Effector memory CD4-positive, alpha-beta T cell (primary cell): ENCODE measurements at places on chromosomes 7 and 10.
A peak's percentile ranks its signal among the peaks of the same experiment; 100 is the strongest.

GRCh38 chr7:23332193-23332592 lies 33.1 kb downstream of the MALSU1 start:
- H3K27ac ChIP-seq = no peak overlapping the region
- H3K27me3 ChIP-seq = no peaks in the 10 kb centered on the region
- no peak for DNase-seq
- no peak overlapping the region for H3K4me3 ChIP-seq
- no peaks in the 10 kb centered on the region for H3K4me1 ChIP-seq
- H3K36me3 ChIP-seq = no peaks in the 10 kb centered on the region

DNA sequence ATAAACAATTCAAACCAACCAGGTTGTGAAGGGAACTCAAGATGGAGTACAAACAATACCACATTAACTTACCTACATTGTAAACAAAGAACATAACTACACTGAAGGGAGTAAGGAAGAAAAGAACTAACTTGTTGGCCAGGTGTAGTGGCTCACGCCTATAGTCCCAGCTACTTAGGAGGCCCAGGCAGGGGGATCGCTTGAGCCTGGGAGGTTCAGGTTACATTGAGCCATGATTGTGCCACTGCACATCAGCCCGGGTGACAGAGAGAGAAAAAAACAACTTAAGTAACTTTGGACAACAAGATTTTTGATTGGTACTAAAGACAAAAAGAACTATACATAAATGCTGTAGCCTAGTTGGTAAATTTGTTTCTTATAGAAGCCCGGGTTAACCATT lies 68.8 kb downstream of the TRIL start:
- H3K36me3 ChIP-seq = no peaks in the 10 kb centered on the region
- H3K4me3 ChIP-seq = no peak overlapping the region
- H3K27ac ChIP-seq = no peak overlapping the region
- no peak for DNase-seq

- no peaks in the 10 kb centered on the region for H3K4me1 ChIP-seq
- no peaks in the 10 kb centered on the region for H3K27me3 ChIP-seq
- no peak overlapping the region for H3K4me3 ChIP-seq
- H3K27ac ChIP-seq = no peak overlapping the region
These were observed 791.4 kb downstream of the PCDH15 start for GRCh38 chr10:54009672-54010071.

GRCh38 chr7:29432721-29433120 lies 130.9 kb upstream of the PRR15 start:
- H3K27me3 ChIP-seq = no peaks in the 10 kb centered on the region
- no peak overlapping the region for H3K4me3 ChIP-seq
- no peak for DNase-seq
- no peaks in the 10 kb centered on the region for H3K4me1 ChIP-seq
- H3K27ac ChIP-seq = no peak overlapping the region
- no peaks in the 10 kb centered on the region for H3K36me3 ChIP-seq

DNA sequence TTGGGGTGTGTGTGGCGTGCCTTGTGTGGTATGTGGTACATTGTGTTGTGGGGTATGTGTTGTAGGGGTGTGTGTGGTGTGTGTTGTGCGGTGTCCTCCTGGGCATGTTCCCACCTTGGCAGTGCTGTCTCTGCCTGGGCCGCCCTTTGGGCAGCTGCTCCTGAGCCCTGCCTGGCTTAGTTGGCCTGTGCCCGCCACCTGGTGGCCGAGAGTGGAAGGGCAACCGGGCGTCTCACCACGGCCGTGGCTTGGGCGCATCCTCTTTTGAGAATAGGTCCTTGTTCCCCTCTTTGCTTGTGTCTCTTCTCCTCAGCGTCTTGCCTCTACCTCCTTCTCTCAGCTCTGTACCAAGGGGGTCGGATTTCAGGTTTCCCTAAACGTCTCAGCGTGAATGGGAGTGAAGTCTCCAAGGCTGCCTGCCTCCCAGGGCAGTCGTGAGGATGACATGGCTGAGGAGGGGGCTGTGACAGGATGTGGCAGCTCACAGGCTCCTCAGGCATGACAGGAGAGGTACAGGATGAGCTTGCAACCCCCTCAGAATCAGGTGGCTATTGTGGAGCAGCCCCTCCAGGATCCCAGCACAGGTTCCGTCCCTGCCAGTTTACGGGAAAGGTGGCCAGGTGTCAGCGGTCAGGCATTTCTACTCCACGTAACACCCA lies 98.4 kb upstream of the PODXL start:
- H3K4me3 ChIP-seq = no peak overlapping the region
- no peaks in the 10 kb centered on the region for H3K36me3 ChIP-seq
- peak; percentile 58 for DNase-seq
- H3K4me1 ChIP-seq = no peaks in the 10 kb centered on the region
- H3K27ac ChIP-seq = no peak overlapping the region

GRCh38 chr10:44393834-44394547 lies 9.1 kb upstream of the CXCL12 start:
- H3K4me1 ChIP-seq = no peaks in the 10 kb centered on the region
- H3K27me3 ChIP-seq = no peaks in the 10 kb centered on the region
- no peaks in the 10 kb centered on the region for H3K36me3 ChIP-seq

DNA sequence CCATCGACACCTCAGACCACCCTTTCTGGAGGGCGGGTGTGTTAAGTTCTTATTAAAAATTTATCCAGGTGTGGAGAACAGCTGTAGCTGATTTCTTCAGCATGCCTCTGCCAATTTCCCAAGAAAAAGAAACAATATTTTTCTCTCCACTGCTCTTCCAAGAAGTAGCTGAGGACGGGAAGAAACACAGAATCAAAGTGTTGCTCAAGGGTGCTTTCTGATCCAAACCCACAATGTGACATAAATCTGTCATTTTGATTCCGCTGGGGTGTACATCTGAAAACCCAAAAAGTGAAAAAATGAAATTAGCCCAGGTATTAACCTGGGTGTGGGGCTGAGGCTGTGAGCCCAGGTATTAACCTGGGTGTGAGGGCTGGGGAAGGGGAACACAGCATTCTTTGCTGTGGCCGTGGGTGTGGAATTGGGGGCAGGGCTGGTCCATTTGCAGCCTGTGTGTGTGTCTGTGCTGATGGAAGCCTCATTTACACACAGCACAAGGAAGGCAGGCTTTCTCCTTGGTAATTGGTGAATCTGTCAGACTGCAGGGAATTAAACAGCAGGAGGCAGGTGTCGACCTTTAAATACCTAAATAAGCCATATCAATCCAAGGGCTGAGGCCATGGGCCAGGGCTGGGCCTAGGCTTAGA lies 48.4 kb upstream of the CCDC3 start:
- no peaks in the 10 kb centered on the region for H3K4me1 ChIP-seq
- H3K27ac ChIP-seq = no peak overlapping the region
- no peaks in the 10 kb centered on the region for H3K27me3 ChIP-seq
- H3K4me3 ChIP-seq = no peak overlapping the region
- DNase-seq = no peak
- H3K36me3 ChIP-seq = no peaks in the 10 kb centered on the region

GRCh38 chr10:77458986-77459590 lies 178.5 kb downstream of the KCNMA1 start:
- no peaks in the 10 kb centered on the region for H3K27me3 ChIP-seq
- no peak for DNase-seq
- H3K4me1 ChIP-seq = no peaks in the 10 kb centered on the region
- H3K27ac ChIP-seq = no peak overlapping the region

GRCh38 chr10:132691711-132692153 lies 94.2 kb downstream of the NKX6-2 start:
- no peak for DNase-seq
- no peak overlapping the region for H3K4me3 ChIP-seq

DNA sequence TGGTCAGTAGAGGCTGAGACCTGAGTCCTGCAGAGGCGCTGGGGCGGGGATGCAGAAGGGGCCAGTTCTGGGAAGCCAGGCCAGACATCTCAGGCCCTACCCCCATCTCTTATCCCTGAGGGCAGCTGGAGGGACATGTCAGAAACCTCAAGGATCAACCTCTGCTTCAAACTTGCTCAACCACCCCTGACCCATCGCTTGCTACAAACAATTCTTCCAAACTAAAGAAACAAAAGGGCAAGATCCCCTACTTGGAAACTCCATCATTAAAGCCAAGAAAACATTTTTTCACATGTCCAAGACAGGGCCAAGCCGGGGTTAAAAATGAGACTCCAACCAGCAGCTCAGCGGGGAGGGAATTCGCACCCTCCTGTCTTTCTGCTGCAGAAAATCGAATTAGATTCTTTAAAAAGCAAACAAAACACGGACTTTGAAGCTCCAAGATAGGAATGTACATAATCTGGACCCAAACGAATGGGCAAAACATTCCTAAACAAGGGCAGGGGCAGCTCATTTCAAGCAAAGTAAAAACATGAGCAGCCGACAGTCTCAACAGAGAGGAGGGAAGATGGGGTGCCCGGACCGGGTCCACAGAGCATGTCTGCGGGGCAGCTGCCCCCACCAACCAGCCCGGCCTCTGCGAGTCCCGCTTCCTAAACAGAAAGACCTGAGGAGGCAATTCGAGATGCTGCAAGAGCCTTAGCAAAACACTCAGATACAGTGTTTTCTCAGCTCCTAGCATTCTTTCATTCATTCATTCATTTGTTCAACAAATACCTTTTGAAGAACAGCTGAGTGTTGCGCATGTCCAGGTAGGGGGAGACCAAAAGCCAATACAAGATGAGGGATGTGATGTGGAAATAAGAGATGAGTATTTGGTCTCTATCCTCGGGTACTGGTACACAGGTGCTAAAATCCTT lies 44.8 kb downstream of the CHST15 start:
- H3K4me3 ChIP-seq = no peak overlapping the region
- no peaks in the 10 kb centered on the region for H3K4me1 ChIP-seq
- H3K27ac ChIP-seq = no peak overlapping the region

GRCh38 chr10:11521860-11522259 lies 89.6 kb downstream of the USP6NL start:
- H3K4me3 ChIP-seq = no peak overlapping the region
- no peaks in the 10 kb centered on the region for H3K27me3 ChIP-seq
- DNase-seq = no peak
- no peaks in the 10 kb centered on the region for H3K4me1 ChIP-seq
- no peak overlapping the region for H3K27ac ChIP-seq

- no peak overlapping the region for H3K27ac ChIP-seq
- H3K4me3 ChIP-seq = no peak overlapping the region
- peaks cover 28% of the 10 kb centered on the region for H3K36me3 ChIP-seq
These were observed 27.0 kb upstream of the FRAT2 start for GRCh38 chr10:97361537-97361901.

DNA sequence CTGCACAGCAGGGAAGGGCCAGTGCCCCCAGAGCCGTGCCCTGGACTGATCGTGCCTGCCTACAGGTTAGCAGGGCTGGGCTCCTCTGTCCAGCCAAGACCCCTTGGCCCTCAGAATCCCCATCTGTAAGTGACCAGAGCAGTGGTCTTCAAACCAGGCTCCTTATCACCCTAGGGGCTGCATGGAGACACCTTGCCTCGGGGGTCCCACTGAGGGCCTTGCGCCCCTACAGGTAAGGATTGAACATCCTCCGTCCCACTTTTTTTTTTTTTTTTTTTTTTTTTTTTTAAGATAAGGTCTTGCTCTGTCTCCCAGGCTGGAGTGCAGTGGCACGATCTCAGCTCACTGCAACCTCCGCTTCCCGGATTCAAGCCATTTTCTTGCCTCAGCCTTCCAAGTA lies 32.6 kb upstream of the RADIL start:
- H3K27ac ChIP-seq = no peak overlapping the region
- no peaks in the 10 kb centered on the region for H3K4me1 ChIP-seq
- no peak overlapping the region for H3K4me3 ChIP-seq
- DNase-seq = no peak
- no peaks in the 10 kb centered on the region for H3K27me3 ChIP-seq
- H3K36me3 ChIP-seq = no peaks in the 10 kb centered on the region

DNA sequence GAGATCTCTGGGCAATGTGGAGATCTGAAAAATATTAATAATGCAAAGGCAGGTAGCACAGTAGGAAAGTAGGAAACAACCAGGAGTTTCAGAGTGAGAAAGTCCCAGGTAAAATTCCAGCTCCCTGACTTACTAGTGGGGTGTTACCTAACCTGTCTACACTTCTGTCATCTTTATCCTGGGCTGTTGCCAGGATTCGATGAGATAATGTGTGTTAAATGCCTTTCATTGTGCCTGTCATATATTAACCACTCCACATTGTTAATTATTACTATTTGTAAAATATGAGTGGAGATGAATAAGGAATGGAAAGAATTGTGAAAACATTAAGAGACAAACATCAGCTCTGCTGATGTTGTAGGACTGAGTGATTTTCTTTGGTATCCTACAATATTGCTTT lies 50.0 kb upstream of the FRMD4A start:
- H3K4me1 ChIP-seq = no peaks in the 10 kb centered on the region
- no peaks in the 10 kb centered on the region for H3K27me3 ChIP-seq
- H3K4me3 ChIP-seq = no peak overlapping the region
- H3K36me3 ChIP-seq = no peaks in the 10 kb centered on the region

DNA sequence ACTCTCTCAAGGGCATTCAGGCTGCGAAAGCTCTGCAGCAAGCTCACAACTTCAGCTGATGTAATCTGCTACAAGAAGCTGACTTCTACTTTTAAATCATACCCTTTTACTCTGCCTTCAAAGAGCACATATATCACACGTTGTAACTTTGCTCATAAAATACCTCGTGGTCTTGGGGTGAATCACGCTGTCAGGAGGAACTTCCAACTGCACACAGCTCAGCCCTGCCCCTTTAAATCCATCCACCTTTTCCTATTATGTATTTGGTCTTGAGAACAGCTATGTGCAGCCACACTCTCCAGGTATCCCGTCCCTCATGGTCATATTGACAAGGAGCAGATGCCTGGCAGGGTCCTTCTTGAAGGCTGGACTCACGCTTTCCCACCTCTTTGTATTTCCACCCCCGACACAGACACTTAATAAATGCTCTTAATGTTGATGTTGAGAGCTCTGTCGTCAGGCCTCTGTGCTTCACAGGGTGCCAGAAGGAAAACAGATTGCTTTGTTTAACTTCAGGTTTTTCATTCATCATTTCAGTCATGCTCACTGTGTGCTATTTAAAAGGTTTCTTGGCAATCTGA lies 47.6 kb downstream of the ICA1 start:
- no peak overlapping the region for H3K4me3 ChIP-seq
- no peaks in the 10 kb centered on the region for H3K4me1 ChIP-seq
- no peaks in the 10 kb centered on the region for H3K36me3 ChIP-seq
- H3K27me3 ChIP-seq = no peaks in the 10 kb centered on the region
- no peak overlapping the region for H3K27ac ChIP-seq
- no peak for DNase-seq

GRCh38 chr10:52437205-52437646 lies 123.1 kb downstream of the DKK1 start:
- H3K4me1 ChIP-seq = no peaks in the 10 kb centered on the region
- no peak overlapping the region for H3K4me3 ChIP-seq
- no peaks in the 10 kb centered on the region for H3K36me3 ChIP-seq
- no peaks in the 10 kb centered on the region for H3K27me3 ChIP-seq
